ENCODE measurements at places on chromosomes 4 and X. TPM values are rescaled to one million over a fixed set of nuclear protein-coding genes. Genes with fewer than 3 reads are reported as not detected.

Gene AKAP14
- polyA plus RNA-seq = not detected

Gene SERTM2
- polyA plus RNA-seq = 0.22 TPM

Gene RENBP
- polyA plus RNA-seq = 4.7 TPM

Gene CLGN
- 2.3 TPM for polyA plus RNA-seq

Gene FHDC1
- 9.9 TPM for polyA plus RNA-seq

Gene MAGEB1
- not detected for polyA plus RNA-seq

Gene XKRX
- polyA plus RNA-seq = not detected

Gene ANKRD50
- 73.5 TPM for polyA plus RNA-seq

Gene EBP
- 15.4 TPM for polyA plus RNA-seq

Gene PCDH18
- 43.4 TPM for polyA plus RNA-seq

Gene CXCL9
- 0.31 TPM for polyA plus RNA-seq

Gene XAGE2
- 1.1 TPM for polyA plus RNA-seq

Gene FSTL5
- 0.99 TPM for polyA plus RNA-seq

Gene TLR8
- polyA plus RNA-seq = 0.35 TPM

Gene TMPRSS11D
- 0.17 TPM for polyA plus RNA-seq

Gene RHOXF2B
- polyA plus RNA-seq = not detected

Gene TCEAL7
- polyA plus RNA-seq = 576 TPM

Gene CT45A10
- not detected for polyA plus RNA-seq

Gene GASK1B
- polyA plus RNA-seq = 68.8 TPM

Gene SLC49A3
- 24.0 TPM for polyA plus RNA-seq

Gene NSD2
- 58.4 TPM for polyA plus RNA-seq

Gene CD38
- 1.8 TPM for polyA plus RNA-seq

Gene XG
- 1.4 TPM for polyA plus RNA-seq

Gene PABPC1L2B
- not detected for polyA plus RNA-seq

Gene NXF2B
- polyA plus RNA-seq = not detected

Gene MAGEA8
- polyA plus RNA-seq = not detected

Gene CFAP47
- polyA plus RNA-seq = not detected

Gene CXorf58
- not detected for polyA plus RNA-seq

Gene MAGEA11
- polyA plus RNA-seq = not detected

Gene SMIM10
- polyA plus RNA-seq = 12.5 TPM

Gene FAM114A1
- 65.6 TPM for polyA plus RNA-seq

Gene GPM6B
- polyA plus RNA-seq = 22.1 TPM

Gene PNPLA4
- 13.8 TPM for polyA plus RNA-seq

Gene NCAPG
- polyA plus RNA-seq = 19.7 TPM

Gene N4BP2
- polyA plus RNA-seq = 13.7 TPM

Gene GPC3
- polyA plus RNA-seq = 368 TPM

Gene MAGEA12
- not detected for polyA plus RNA-seq

Gene SRPX2
- 36.0 TPM for polyA plus RNA-seq

Gene RBM46
- polyA plus RNA-seq = 0.14 TPM

Gene MAB21L2
- polyA plus RNA-seq = 1.6 TPM

Gene CT45A3
- polyA plus RNA-seq = not detected

Gene ALAS2
- polyA plus RNA-seq = 37.3 TPM

Gene PRMT9
- polyA plus RNA-seq = 10.6 TPM

Gene RADX
- polyA plus RNA-seq = 1.6 TPM

Gene DAPP1
- 2.2 TPM for polyA plus RNA-seq

Gene ATP1B4
- polyA plus RNA-seq = 228 TPM

Gene GEMIN8
- 13.6 TPM for polyA plus RNA-seq

Gene MAP7D2
- polyA plus RNA-seq = 0.43 TPM

Gene SLC39A8
- 3.6 TPM for polyA plus RNA-seq

Gene PABPC1L2A
- polyA plus RNA-seq = not detected

Gene MAGEB10
- polyA plus RNA-seq = not detected

Gene RNF212
- polyA plus RNA-seq = 4.9 TPM

Measured in muscle of back (tissue), 13 donors.